Pancreas (tissue), 10 donors: ENCODE measurements at places on chromosomes 5 and 9. TPM values are rescaled to one million over a fixed set of nuclear protein-coding genes. Genes with fewer than 3 reads are reported as not detected.

Gene UAP1L1
- total RNA-seq, result 6.2 TPM

Gene ANKRD31
- 0.16 TPM for total RNA-seq

Gene NUTM2G
- total RNA-seq, result not detected

DNA sequence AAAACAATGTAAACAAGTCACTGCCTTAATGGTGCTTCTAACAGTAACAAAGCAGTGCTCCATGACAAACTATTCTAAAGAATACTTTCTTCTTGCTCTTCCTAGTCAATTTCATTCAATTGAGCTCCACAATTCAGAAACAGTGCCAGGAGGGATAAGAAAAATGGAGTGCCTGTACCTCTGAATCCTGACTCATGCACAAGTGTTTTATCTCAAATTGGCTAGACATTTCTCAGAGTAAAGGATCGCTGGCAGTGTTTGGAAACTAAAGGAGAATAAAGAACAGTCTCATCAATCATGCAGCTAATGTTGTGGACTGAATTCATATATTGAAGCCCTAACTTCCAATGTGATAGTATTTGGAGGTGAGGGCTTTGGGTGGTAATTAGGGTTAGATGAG is 27.6 kb downstream of the SLC25A51 start:
- no peak overlapping the region for H3K27ac ChIP-seq
- H3K4me3 ChIP-seq, result no peak overlapping the region
- H3K4me1 ChIP-seq, result no peaks in the 10 kb centered on the region
- H3K27me3 ChIP-seq, result no peaks in the 10 kb centered on the region
- H3K36me3 ChIP-seq, result no peaks in the 10 kb centered on the region

- no peak overlapping the region for H3K27ac ChIP-seq
- no peaks in the 10 kb centered on the region for H3K27me3 ChIP-seq
- H3K36me3 ChIP-seq, result peaks cover 4% of the 10 kb centered on the region
- no peaks in the 10 kb centered on the region for H3K4me1 ChIP-seq
Observed at GRCh38 chr5:168408561-168409305, 77.5 kb upstream of the RARS1 start.

DNA sequence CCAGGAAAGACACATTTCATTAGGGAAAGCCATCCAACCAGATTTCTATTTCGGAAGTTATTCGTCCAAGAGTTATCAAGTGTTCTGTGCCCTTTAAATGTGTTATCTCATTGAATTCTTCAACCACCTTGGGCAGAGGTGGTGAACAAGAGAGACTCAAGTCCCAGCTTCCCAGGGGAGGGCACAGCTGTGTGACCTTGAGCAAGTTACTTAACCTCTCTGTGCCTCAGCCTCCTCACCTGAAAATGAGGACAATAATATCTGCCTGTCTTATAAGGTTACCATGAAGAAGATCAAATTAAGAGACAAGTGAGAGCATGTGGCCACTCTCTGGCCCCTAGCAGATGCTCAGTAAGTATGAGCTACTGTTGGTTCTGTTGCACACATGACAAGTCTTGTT is 37.4 kb downstream of the WHRN start:
- no peaks in the 10 kb centered on the region for H3K36me3 ChIP-seq
- H3K4me1 ChIP-seq, result no peaks in the 10 kb centered on the region
- H3K27ac ChIP-seq, result no peak overlapping the region
- no peak for DNase-seq
- H3K4me3 ChIP-seq, result no peak overlapping the region

DNA sequence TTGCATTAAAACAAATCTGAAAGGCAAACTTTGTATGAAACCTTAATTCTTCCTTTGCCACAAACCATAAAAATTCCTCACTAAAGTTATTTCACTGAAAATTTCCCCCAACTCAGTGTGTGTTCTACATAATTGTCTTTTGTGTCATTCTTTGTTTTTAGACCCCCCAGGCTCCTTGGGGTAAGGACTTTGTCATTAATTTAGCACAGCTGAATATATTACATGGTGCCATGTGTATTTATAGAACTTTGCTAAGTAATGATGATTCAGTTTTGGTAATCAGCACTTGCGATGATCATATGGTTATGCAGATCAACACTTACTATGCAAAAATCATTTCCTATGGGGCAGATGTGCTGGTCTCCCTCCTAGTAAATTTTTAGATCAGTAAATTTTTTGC is 712.1 kb upstream of the MEF2C start:
- no peaks in the 10 kb centered on the region for H3K4me1 ChIP-seq
- H3K36me3 ChIP-seq, result no peaks in the 10 kb centered on the region
- H3K27me3 ChIP-seq, result no peaks in the 10 kb centered on the region
